ENCODE measurements at places on chromosomes 3 and 15.
A peak's percentile ranks its signal among the peaks of the same experiment; 100 is the strongest.

DNA sequence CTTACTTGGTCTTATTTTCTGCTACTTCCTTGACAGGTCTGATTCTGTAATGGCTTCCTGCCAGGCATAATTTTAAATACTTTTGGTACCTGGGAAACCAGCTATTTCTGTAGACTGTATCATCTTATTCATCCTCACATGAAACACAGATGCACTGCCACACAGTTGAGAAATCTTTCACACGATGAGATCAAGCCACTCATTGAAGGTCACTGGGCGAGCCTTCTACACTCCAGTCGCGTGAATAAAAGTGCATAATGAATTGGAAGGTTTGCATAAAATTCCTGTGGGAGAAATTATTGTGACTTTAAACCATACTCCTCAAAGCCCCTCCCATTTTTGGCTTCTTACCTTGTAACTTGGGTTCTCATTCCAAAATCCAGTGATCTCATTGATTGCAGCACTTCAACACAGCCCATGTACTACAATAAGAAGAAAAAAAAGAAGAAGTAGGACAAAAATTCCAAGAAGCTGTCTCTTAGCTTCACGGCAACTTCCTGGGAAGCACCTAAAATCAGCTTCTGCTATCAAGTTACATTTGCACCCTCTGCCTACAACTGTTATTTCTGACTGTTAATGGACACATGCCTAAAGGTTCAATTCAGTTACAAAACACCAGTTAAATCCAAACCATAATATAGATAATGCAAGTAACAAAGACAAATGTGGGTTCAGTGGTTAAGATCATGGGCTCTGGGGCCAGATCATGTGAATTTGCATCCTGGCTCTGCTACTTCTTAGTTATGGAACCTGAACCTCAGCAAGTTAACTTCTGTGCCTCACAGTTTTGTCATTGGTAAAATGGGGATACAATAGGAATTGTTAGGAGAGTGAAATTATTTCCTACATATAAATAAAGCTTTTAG lies 39.0 kb downstream of the SHC4 start:
- DNase-seq, result no peak

DNA sequence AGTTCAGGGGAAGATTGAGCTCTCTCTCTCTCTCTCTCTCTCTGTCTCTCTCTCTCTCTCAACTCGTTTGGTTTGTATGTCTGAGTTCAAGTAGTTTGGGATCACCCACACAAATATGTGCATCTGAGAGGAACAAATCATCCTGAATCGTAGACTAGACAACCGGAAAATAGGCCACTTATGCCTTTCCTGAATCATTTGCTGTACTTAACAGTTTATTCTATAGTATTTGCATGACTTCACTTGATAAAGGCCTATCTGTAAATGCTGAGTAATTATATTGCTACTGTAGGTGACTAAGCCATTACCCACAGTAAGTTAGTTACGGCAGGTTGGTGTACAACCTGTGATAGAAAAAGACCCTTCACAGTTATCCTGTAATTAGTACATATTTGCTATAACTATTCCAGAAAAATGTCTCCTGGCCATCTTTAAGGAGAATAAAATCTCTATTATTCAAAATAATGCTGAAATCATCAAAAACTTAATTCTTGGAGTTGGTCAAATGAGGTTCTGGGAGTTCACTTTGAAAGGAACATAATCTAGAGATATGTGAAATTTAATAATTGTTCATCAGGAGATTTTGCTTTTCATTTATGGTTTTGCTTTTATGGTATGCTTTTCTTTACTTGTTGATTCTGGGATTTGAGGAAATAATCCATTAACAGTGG lies 31.1 kb downstream of the OXSM start:
- peak; percentile 52 for DNase-seq

- no peak for DNase-seq
Measured at GRCh38 chr15:36903195-36903594, 197.2 kb downstream of the MEIS2 start.

GRCh38 chr3:124576565-124577493 lies 153.4 kb upstream of the UMPS start:
- DNase-seq, result no peak

GRCh38 chr3:52596658-52597265 lies 60.4 kb downstream of the UQCC5 start:
- no peak for DNase-seq

DNA sequence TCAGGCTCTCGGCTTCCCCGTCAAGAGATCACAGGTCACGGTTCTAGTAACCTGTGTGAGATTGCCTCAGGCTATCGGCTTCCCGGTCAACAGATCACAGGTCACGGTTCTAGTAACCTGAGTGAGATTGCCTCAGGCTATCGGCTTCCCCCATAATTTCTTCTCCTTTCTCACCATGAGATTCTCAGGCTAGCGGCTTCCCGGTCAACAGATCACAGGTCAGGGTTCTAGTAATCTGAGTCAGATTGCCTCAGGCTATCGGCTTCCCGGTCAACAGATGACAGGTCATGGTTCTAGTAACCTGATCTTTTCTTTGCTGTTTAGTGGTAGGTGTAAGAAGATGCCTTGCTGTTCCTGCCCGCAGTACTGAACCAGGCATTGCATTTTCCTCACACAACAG lies 418.2 kb upstream of the ZNF717 start:
- DNase-seq, result peak; percentile 54

GRCh38 chr3:185896636-185897035 lies 41.2 kb downstream of the TRA2B start:
- DNase-seq, result no peak

DNA sequence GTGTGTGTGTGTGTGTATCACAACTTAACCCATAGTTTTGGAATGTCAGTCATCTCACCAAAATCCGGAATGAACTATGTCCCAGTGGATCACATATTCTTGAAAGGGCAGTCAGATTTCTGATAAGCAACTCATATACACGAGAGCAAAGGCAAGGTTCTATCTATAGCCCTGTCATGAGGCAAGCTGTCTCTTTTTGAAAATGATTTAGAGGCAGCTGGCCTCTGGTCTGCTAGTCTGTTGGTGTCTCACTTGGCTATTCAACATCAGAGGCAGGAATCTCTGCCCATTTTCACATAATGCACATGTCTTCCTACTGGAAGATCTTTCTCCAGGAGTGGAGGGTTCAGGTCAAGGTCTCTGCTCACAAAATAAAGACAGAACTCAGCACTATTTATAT lies 79.8 kb downstream of the CNTN6 start:
- no peak for DNase-seq

Measured in ELR (cell line).